T-cell (primary cell): ENCODE measurements at places on chromosomes 4 and X. TPM values are rescaled to one million over a fixed set of nuclear protein-coding genes. Genes with fewer than 3 reads are reported as not detected.

DNA sequence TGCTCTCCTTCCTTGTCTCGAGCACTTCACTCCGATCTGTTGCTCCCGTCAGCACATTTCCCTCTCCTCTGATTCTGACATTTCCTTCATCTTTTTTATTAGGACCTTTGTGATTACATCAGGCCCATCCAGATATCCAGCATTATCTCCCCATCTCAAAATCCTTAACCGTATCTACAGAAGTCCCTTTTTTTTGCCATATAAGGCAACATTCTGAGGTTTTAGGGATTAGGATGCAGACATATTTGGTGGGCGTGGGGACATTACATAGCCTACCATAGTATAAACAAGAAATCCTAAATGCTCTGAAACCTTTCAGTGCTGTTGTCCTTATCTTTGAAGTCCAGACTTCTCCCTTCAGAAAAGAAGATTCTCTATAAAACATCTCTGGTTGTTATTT, 505.0 kb upstream of the PITX2 start:
- DNase-seq = no peak

GRCh38 chr4:6049985-6050384, 31.8 kb upstream of the C4orf50 start:
- no peak for DNase-seq

- DNase-seq = no peak
Measured at GRCh38 chrX:134688839-134689238, 30.6 kb upstream of the PLAC1 start.

DNA sequence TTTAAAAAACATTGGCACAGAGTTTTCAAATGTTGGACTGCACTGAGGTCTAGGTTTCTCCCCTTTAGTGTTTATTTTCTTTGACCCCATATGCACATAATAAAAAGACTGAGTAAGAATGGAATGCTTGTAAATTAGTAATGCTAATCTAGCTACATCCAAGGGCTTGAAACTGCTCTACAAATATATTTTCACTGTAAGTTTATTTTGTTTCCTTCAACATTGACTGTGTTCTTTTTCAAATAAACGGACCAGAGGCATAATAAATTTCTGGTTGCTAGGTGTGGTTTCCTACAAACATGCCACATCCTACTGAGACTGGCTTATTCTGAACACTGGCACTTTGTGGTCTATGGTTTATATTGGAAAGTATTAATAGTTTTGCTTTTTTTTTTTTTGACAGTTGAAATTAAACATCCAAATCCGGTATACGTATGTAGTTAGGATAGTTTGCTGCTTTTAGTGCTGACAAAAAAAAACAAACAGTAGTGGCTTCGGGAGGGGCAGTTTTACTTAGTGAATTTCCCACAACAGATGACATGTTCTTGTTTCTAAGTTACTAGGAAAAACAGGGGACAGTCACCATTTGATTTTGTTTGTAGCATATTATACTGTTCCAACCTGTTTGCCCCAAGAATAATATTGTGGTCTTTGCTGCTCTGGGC, 13.2 kb downstream of the CA5B start:
- DNase-seq = peak; percentile 0

The TRIM60 gene
- not detected for total RNA-seq

GRCh38 chr4:5592272-5592671, 116.1 kb downstream of the EVC2 start:
- DNase-seq = no peak

DNA sequence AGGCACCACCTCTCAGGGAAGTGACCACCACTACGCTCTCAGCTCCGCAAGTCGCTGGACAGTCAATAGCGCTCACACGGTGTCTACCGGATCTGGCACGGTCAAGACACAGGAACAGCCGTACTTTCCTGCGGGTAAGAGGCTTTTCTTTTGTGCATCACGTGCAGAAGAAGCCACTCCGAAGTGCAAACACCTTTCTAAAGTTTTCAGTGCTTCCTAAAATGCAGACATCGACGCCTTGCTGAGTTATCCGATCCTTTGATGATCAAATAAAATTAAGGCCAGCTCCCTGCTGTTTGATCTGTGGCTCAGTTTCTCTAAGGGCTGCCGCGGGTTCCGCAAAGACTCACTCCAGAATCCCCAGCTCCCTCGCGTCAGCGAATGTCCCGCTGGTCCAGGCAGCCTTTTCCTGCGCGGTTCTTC, 71.8 kb downstream of the FBXO8 start:
- no peak for DNase-seq

DNA sequence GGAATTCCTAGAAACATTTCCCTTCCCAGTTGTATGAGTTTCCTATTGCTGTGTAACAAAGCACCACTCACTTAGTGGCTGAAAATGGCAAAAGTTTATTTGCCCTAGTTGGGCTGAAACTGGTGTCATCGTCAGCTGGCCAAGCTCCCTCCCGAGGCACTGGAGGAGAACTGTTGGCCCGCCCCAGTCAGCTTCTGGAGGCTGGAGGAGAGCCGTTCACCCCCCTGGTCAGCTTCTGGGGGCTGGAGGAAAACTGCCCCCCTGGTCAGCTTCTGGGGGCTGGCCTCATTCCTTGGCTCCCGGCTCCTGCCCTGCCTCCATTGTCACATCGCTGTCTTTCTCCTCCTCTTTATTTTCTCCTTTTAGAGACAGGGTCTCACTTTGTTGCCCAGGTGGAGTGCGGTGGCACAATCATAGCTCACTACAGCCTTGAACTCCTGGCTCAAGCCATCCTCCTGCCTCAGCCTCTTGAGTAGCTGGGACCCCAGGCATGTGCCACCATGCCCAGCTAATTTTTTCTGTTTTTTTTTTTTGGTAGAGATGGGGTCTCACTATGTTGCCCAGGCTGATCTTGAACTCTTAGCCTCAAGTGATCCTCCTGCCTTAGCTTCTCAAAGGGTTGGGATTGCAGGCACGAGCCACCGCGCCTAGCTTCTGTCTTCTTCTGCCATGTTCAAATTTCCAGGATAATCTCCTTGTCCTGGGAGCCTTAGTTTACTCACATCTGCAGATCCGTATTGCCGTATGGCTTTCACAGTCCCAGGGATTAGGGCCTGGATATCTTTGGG, 3.2 kb downstream of the RGS12 start:
- DNase-seq = no peak

The SSX2 gene
- total RNA-seq = not detected

GRCh38 chr4:80243274-80244018, 23.0 kb upstream of the FGF5 start:
- no peak for DNase-seq

DNA sequence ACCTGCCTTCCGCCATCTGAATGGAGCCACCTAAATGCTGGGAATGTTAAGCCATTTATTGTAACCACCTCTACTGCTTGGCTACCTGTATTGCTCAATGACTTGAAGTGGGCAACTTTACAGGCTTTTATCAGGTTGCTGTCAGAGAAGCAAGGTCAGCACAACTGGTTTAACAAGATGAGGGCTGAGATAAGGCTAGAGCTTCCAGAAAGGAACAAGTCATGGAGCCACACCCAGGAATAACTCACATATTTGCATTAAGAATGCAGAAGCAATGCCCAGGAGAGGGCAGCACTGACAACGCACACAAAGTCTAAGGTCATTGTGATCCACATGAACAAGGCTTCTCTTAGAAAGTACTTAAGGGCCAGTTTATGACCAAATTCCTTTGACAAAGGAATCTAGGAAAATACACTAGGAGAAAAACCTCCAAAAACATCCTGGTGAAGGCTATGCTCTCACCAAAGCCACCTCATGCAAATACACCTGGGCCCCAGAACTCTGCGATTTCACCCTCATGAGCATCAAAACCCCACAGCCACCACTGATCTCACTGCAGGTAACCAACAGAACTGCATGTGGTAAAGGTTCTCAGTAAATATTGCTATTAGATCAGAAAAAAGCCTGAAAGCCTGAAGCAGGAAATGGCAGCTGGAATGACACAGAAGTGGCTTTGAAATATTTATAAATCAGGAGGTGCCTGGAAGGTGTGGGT, 15.0 kb upstream of the STS start:
- DNase-seq = no peak

DNA sequence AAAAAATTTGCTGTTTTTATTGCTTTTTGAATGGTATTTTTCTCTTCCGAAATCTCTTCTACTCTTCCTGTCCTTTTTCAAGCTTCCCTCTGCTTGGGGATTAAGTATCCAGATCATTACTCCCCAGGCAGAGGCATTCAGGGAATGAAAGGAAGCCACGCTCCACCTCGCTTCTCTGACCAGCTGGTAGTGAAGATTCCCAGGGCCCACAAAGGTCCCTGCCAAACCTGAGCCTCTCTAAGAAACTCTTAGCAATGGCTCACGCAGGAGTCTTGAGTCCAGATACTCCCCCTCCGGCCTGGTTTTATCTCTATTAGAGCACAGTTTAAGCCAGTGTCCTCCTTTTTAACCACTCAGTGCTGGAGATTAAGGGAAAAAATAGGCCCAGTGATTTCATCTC, 51.4 kb upstream of the SOD3 start:
- DNase-seq = no peak

- DNase-seq = no peak
Measured at GRCh38 chr4:42152507-42153504, at the start of gene BEND4. Gene BEND4, minus strand, starts transcription at chr4:42152655. Its CDS starts 512 bp downstream, at chr4:42152143.

The NKX3-2 gene
- total RNA-seq = not detected

The SLC10A4 gene
- total RNA-seq = not detected

DNA sequence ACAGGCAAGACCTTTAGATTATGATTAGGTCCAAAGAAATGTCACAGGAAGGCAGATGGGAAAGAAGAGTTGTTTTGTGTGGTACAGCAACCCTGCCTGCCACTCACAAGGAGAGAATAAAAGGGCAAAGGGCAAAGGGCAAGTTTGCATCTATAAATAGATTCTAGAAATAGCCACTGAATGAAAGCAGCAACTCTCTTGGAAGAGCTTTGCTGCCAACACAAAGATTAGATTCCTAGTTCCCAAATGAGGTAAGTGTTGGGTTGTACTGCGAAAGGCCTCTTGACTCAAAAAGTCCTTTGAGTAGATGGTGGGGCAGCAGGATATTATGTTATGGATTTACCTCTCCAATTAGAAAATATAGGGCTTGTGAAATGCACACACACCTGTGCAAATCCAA, 61.2 kb downstream of the MOSPD2 start:
- DNase-seq = no peak

- DNase-seq = no peak
Measured at GRCh38 chr4:169657470-169658107, 37.2 kb downstream of the CLCN3 start.

The ARX gene
- total RNA-seq = not detected

GRCh38 chr4:143381189-143382118, 44.8 kb downstream of the GAB1 start:
- DNase-seq = no peak

The PRR27 gene
- total RNA-seq = not detected

GRCh38 chr4:27048429-27049238, 188.0 kb downstream of the STIM2 start:
- DNase-seq = no peak

The NKAP gene
- 16.9 TPM for total RNA-seq

DNA sequence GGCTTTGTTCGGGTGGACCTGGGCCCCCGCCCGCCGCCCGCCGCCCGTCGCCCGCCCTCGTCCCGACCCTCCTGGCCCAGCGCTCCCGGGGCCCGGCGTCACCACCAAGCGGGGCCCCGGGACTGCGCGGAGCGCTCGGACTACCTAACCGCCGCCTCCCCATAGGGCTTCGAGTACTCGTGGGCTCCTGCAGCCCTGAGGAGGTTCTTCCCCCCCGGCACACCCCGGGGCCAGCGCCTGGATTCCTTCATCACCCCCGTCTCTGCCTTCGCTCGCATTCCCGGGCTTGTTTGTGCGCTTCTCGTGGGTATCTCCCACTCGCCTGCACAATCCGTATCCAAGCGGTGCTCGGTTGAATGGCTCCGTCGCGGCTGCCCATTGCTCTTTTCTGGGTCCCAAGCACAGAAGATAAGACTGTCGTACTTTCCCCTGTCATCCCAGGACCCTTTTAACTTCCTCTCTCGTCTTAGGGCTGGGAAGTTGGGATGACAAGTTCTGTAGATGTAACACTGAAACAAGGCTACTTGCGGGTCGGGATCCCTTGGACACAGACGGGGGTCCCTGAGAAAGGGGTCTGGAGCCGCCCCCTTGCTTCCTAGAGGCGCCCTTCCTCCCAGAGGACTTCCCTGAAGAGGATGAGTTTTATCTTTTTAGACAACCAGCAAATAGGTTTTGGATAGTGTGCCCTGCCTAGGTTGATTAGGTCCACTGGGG, 565 bp downstream of the MOB1B start:
- peak; percentile 2 for DNase-seq

GRCh38 chr4:38762560-38762959, 20.2 kb downstream of the TLR10 start:
- DNase-seq = no peak

- DNase-seq = no peak
Measured at GRCh38 chr4:151555151-151555945, 146.4 kb downstream of the FHIP1A start.
